Mesenteric fat pad (tissue), 1 donor: ENCODE measurements at places on chromosomes 11 and 22. TPM values are rescaled to one million over a fixed set of nuclear protein-coding genes. Genes with fewer than 3 reads are reported as not detected.

DNA sequence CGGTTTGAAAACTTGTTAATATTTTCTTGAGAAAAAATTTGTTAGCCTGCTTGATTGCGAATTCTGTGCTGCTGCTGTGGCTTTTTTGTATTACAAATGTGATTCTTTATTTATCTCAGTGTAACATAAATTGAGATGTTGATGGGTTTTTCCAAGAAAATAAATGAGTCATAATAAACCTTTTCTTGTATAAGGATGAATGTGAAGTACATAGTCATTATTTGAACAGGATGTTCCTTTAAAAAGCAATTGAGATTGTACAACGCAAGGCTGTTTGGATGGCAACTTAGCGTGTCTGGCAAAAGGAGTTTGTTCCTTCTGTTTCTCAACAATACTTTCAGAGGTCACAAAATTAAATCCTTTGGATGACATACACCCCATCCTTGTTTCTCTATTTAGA is 24.6 kb upstream of the CARD18 start:
- no peak for DNase-seq

- DNase-seq: no peak
Measured at GRCh38 chr11:19345848-19346681, 105.3 kb upstream of the E2F8 start.

DNA sequence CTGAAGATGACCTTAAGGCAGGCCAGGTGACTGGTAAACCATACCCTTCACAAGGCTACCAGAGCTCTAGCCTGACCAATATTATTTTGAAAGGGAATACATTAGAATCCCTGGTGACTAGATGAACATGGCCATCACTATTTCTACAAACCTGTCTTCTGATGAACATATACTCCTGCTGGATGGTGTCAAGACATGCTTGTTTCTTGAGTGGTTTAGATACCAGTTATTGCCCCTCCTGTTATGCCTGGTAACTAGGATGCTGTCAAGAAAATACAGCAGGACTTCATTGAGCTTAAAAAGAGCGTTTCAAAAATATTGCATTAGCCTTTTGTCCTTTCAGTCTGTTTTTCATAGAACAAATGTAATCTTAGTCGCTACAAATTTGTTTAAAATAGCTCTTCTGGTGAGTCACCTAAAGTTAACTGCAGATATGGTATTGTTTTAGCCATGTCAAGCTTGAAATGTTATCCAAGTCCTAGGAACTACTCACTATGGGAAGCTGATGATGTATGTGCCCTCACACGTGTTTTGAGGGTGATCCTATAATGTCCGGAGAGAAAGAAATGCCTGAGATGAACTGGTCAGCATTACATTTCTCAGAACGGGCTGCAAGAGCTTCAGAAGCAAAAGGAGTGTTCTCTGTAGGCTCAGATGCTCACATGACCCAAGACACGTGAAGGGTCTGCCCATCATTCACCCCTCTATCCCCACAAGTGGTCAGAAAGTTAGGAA is 20.6 kb downstream of the ADM start:
- DNase-seq: no peak

CCDC34 gene
- total RNA-seq: 6.2 TPM

DNA sequence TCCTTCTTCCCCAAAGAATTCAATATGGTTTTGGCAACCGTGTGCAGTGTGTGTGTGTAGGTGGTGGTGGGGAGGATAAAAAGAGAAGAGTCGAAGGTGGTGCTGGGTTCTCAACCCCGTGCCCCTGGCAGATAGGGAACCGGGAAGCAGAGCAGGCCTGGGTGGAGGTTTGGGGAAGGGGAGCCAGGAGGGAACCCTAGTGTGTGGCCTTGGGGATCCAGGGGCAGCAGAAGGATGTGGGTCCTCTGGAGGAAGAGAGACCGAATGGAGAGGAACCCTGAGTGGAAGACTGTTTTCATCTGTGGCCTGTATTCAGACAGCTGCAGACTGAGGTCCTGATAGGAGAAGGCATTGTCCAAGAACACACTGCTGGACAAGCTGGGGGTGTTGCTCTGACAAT is 73.3 kb upstream of the B3GAT1 start:
- peak; percentile 51 for DNase-seq

C11orf86 gene
- total RNA-seq: 0.64 TPM

DNA sequence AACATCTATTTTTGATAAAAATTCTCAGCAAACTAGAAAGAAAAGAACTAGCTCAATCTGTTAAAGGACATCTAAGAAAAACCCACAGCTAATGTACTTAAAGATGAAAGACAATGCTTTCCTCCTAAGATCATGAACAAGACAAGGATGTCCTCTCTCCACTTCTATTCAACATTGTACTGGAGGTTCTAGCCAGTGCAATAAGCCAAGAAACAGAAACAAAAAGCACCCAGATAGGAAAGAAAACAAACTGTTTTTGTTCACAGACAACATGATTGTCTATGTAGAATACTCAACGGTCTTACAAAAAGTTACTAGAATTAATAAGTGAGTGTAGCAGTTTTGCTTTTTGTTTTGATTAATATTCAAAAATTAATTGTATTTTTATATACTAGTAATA is 7.8 kb downstream of the CD3D start:
- DNase-seq: no peak

DNA sequence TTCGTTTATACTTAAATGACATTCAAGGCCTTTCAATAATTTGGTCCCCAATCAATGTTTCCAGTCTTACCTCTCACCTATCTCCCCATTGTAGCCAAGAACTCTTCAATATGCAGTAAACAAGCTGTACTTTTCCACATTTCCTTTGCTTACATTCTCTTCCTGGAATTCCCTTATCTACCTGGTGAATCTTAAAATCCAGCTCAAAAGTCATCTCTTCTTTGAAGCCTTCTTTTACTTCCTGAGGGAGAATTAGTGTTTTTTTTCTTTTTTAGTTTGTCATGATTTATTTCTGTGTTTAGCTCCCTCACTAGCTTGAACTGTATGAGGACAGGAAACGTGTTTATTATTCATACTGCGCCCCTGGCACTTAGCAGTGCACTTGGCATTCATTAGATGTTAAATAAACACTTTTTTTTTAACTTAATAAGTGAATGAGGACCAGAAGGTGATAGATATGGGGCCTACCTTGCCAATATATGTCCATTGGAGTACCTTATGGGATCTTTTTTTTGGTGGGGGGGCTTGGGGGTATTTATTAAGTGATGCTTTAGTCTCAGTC is 4.9 kb upstream of the PTS start:
- DNase-seq: no peak

LYVE1 gene
- 352 TPM for total RNA-seq

- DNase-seq: no peak
Measured at GRCh38 chr11:127126986-127127385, 126.4 kb upstream of the KIRREL3 start.

SHISAL1 gene
- 3.3 TPM for total RNA-seq

FAM83F gene
- 0.87 TPM for total RNA-seq

DNA sequence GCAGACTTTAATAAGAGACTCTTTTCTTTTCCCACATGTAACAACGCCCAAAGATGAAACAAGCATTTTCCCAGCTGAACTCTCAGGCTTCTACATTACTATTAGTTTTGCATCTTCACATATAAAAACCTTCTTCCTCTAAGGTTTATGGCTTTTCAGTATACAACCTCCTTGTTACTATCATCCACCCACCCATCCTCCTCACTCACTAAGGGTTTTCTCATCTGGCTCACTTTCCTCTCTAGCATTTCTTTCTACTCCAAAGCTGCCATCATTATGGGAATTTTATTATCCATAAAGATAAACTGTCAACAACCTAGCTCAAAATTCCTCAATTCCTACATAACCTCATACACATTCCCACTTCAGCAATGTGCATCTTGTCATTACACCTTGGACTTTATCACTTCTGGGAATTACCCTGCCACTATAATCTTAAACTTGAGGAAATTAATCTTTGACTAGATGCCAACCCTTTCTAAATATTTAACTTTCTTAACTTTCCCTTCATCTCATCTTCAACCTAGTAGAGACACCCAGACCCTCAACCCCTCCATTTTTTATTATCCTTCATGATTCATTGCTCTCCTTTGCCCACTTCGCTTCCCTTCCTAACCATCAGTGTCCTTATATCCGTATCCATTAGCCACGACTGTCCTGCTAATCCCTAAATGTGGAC is 30.9 kb downstream of the MTMR2 start:
- DNase-seq: no peak

DNA sequence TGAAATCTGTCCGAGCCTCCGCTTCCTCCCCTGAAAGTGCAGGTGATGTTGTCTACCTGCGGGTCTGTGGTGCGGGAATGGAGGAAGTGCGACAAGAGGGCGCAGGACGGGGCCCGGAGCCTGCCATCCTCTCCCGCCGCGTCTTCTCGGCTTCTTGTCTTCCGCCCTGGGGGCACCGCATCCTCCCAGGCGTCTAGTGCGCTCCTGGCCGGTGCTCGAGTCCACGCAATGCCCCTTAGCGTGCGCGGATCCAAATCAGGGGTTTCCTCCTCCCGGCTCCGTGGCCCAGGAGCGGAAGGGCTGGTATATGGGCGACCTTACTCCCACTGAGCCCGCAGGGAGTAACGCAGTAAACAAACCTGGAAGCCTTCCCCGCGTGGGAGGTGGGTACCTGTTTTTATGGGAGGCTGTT is 405 bp downstream of the SFI1 start:
- DNase-seq: no peak

DNA sequence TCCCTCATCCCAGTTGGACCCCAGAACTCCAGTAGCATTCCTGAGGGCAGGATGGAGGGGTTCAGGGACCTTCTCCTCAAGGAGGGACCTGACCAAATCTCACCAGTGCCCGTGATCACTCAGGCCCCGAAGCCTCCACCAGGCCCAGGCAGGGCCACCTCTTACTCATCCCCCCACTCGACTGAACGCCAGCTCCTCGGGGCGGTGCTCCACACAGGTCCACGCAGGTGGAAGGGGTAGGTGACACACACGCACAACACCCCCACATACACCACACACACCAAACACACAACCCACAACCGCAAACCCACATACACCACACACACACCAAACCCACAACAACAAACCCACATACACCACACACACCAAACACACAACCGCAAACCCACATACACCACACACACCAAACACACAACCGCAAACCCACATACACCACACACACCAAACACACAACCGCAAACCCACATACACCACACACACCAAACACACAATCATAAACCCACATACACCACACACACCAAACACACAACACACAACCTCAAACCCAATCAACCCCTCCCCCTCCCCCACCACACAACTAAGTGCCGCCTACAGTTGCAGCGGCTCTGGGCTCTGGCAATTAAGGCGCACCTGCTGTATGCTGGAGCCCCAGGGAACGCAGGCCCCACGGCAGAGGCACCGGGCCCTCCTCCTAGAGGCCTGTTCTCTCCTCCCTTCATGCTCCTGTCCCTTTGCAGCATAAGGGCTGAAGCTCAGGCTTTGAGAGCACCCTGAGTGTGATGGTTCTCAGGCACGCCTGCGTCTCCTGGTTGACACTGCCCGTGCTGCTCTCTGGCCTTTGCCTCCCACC is 1318.1 kb downstream of the TBC1D22A start:
- no peak for DNase-seq

GRCh38 chr11:82557274-82557673 is 176.4 kb downstream of the FAM181B start:
- no peak for DNase-seq

TPH1 gene
- total RNA-seq: 0.55 TPM

GRCh38 chr11:130278151-130278550 is 36.6 kb downstream of the ZBTB44 start:
- DNase-seq: no peak

DNA sequence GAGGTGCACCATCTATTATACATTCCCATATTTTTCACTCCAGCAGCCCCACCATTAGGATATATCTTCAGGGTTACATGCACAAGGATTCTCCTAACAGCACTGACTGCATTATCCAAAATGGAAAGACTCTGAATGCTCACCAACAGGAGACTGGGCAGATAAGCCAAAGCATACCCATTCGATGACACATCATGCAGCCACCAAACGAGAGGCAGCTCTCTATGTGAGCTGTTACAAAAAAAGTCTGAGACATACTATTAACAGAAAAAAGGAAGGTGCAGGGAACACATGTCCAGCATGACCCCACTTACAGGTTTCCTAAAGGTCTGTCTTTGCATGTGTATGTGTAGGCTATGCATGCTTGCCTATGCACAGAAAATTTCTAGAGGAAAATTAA is 12.4 kb upstream of the SERPIND1 start:
- no peak for DNase-seq
